Fibroblast of villous mesenchyme (primary cell): ENCODE measurements at places on chromosomes 3 and 15. TPM values are rescaled to one million over a fixed set of nuclear protein-coding genes. Genes with fewer than 3 reads are reported as not detected.
A peak's percentile ranks its signal among the peaks of the same experiment; 100 is the strongest.

DNA sequence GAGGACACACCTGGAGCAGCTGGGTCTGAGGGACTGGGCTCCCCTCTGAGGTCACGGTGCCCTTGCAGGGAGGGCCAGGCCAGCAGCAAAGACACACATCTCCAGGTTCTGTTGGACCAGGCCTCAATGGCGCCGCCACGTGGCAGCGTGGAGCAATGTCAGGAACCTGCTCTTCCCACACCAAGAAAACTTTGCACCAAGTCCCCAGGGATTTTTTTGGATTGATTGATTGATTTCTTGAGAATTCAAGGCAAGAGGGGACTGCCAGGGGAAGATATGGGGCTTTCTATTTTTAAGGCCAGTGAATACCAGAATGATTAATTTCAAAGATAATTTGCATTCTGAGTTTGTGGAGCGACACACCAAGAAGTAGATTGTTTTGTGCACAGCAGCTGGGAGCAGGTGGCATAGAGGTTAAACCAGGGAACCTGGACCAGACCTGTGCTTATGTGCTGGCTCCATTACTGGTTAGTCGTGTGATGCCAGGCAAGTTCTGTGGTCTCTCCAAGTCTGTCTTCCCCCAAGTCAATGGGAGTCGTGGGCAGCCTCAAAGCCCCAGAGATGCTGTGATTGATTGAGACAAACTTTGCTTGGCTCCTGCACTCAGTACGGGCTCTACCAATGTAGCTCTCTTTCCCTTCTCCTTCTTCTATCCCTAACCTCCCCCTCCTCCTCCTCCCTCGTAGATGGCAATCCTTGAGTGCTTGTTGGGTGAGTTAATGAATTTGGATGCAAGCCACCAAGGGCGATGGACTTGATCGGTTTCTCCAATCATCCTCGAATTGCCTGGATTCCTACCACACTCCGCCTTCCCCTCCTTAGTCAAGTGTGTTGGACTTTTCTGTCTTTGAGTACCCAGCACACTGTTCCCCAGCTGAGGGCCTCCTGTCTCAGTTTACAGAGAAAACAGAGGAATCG is 96.2 kb upstream of the TRPM1 start:
- DNase-seq: peak; percentile 43

GRCh38 chr15:43920815-43921214 is 94.0 kb downstream of the WDR76 start:
- peak; percentile 31 for DNase-seq

GRCh38 chr3:31275583-31275982 is 257.1 kb upstream of the STT3B start:
- DNase-seq: no peak

The KBTBD8 gene
- total RNA-seq: 3.5 and 4.3 TPM in 2 replicates

- DNase-seq: no peak
Observed at GRCh38 chr3:155949453-155950217, 79.2 kb downstream of the GMPS start.

DNA sequence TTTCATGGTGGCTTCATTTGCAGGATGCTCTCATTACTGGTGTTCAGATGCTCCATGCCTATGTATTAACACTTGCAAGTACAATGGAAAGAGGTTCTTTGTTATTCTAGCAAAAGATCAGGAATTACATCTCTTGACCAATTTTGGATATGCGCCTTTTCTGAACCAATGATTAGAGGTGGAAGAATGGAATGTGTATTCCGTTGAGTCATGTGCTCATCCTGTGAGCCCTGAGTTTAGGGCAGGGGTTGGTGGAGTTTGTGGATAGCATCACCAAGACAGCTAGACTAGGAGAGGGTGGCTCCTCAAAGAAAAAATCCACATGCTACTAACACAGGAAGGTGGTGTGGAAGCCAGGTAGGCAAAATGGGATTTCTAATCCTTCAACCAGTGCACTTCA is 80.7 kb upstream of the SLC25A26 start:
- DNase-seq: no peak

DNA sequence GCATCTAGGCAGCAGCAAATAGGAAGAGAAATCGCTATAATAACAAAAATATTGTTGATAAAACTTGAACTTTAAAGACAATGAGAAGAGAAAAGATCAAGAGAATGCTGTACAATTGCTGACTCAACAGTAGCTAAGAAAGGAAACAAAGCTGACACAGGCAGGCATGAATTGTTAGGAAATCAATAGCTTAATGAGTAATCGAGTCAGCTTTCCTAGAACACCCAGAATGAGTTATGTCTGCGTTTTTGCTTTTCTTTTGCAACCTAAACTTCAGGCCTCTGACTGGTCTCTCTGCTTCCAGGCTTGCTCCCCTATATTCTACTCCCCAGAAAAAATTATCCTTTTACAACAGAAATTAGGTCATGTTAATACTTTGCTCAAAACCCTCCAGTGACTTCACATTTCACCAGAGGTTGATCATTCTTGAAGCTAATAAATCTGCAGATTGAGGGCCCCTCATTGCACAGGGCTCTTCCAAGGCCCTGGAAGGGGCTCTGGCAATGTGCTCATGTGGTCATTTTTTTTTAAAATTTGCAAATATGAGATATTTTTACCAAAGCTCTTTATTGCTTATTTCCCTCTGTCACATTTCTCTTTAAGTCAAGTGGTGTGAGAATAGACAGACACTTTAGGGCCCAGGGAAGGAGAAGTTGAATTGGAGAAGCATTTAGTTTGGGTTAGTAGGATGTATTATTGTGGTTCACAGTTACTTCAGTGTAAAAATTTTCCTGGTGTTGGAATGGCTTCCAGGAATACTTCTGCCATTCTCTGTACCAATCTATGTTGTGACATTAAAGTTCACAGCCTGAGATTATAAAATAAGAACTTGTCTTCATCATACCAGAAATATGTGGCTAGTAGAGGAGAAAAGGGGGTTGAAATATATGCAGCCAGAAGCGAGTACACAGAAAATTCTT is 116.3 kb downstream of the TMCO5A start:
- DNase-seq: peak; percentile 75

The FAN1 gene
- 12.9 and 19.9 TPM in 2 replicates for total RNA-seq

- DNase-seq: peak; percentile 95
Observed at GRCh38 chr15:55267401-55268175, 22.0 kb downstream of the RAB27A start.

DNA sequence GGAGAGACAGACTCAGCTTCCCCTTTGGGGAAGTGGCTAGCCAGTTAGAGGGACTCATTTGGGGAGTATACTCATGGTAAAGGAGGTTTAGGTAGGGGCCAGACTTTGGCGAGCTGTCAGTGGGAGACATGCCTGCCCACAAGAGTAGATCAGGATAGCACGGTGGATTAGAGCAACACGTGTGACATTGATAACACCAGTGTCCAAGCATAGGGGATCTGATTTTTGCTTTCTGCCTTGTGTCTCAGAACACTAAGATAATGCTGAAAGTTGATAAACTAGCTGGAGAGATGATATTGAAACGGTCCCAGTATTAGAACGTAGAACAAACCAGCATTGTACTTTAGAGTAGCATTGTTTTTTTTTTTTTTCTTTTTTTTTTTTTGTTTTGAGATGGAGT is 25.9 kb downstream of the MAP6D1 start:
- DNase-seq: no peak

- no peak for DNase-seq
Observed at GRCh38 chr15:50127255-50127777, 8.3 kb upstream of the ATP8B4 start.
